ENCODE measurements at places on chromosomes 3 and 15. TPM values are rescaled to one million over a fixed set of nuclear protein-coding genes. Genes with fewer than 3 reads are reported as not detected.
A peak's percentile ranks its signal among the peaks of the same experiment; 100 is the strongest.

Gene STRC
- total RNA-seq = under 0.01 TPM

Gene JMJD7
- 7.8 TPM for total RNA-seq

Gene CEP63
- total RNA-seq = 16.7 TPM

Gene RASGRF1
- not detected for total RNA-seq

GRCh38 chr3:115862099-115862498, 238.8 kb downstream of the GAP43 start:
- no peak overlapping the region for H3K4me3 ChIP-seq
- H3K27me3 ChIP-seq = no peaks in the 10 kb centered on the region
- no peak overlapping the region for H3K27ac ChIP-seq

GRCh38 chr15:88982304-88982945, 69.2 kb upstream of the MFGE8 start:
- no peaks in the 10 kb centered on the region for H3K27me3 ChIP-seq
- no peaks in the 10 kb centered on the region for H3K36me3 ChIP-seq
- DNase-seq = no peak

DNA sequence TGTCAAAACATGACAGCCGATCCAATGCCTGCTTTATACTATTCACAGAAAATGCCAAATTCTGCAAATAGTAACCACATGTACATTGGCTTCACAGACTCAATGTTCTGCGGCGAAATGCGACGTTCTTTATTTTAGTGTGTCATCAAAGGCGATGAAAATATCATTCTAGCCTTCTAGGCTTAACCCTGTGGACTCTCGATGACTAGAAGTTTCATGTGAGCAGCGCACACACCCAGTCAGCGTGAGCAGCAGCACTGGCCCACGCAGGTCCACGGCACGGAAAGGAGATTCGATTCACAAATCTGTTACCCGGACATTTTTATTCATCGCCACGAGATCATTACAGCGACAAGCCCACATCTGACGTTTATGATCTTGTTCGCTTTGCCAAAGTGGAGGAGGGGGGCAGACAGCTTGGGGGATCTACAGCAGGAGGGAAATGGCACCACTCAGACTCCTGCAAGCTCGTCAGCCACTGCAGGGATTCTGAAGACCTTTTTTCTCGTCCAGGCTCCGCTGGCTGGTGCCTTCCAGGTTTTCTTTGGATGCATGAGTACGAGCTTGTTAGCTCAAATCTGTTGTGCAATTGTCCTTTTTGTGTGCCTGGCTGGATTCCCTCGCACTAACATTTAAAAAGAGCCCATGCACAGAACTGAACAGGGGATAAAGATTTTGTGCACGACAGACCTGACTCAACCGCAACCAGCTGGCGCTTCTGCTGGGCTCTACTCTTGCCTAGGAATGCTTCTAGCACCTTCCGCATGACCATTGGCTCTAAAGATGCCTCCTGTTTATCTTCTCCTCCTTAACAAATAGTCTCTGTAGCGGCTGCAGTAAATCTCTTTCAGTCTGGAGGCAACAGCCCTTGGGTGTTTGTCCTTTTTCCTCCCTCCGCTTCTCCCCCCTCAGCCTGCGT, 938.4 kb downstream of the MCTP2 start:
- no peaks in the 10 kb centered on the region for H3K4me1 ChIP-seq
- no peaks in the 10 kb centered on the region for H3K27me3 ChIP-seq
- no peak overlapping the region for H3K4me3 ChIP-seq
- no peak for DNase-seq
- H3K27ac ChIP-seq = no peak overlapping the region

- no peak for DNase-seq
- H3K27ac ChIP-seq = no peak overlapping the region
- H3K27me3 ChIP-seq = no peaks in the 10 kb centered on the region
- no peaks in the 10 kb centered on the region for H3K36me3 ChIP-seq
- H3K4me3 ChIP-seq = no peak overlapping the region
- no peaks in the 10 kb centered on the region for H3K4me1 ChIP-seq
Observed at GRCh38 chr3:108381529-108382140, 85.3 kb downstream of the HHLA2 start.

DNA sequence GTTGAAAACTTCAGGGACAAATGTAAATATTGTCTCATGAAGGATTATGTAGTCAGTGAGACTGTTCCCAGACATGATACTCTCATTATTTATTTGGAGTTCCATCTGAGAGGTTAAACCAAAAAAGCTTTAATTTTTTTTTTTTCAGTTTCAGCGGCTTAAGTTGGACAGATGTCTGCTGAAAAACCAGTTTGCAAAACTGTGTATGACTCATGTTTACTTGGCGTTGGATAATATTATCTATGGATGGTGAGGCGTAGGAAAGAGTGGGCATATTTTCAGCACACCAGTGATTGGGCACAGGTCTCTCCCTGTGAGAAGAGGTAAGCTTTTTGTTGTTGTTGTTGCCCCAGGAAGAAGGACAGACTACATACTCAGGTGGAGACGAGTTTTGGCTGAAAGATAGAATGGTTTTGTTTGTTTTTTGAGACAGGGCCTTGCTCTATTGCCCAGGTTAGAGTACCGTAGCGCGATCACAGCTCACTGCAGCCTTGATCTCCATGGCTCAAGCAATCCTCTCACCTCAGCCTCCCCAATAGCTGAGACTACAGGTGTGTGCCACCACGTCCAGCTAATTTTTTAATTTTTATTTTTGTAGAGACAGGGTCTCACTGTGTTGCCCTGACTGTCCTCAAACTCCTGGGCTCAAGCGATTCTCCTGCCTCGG, 16.4 kb upstream of the ANXA2 start:
- H3K4me3 ChIP-seq = no peak overlapping the region
- no peak for DNase-seq
- no peaks in the 10 kb centered on the region for H3K36me3 ChIP-seq
- peaks cover 17% of the 10 kb centered on the region for H3K4me1 ChIP-seq

GRCh38 chr15:37394402-37395099, 294.2 kb upstream of the MEIS2 start:
- H3K4me3 ChIP-seq = no peak overlapping the region
- H3K27ac ChIP-seq = no peak overlapping the region
- no peaks in the 10 kb centered on the region for H3K27me3 ChIP-seq
- no peaks in the 10 kb centered on the region for H3K4me1 ChIP-seq
- H3K36me3 ChIP-seq = no peaks in the 10 kb centered on the region

- no peak overlapping the region for H3K4me3 ChIP-seq
- no peak overlapping the region for H3K27ac ChIP-seq
- no peaks in the 10 kb centered on the region for H3K36me3 ChIP-seq
- peaks cover 14% of the 10 kb centered on the region for H3K4me1 ChIP-seq
Observed at GRCh38 chr3:55704521-55704920, 217.4 kb upstream of the WNT5A start.

GRCh38 chr15:52788099-52788986, 1.8 kb downstream of the ONECUT1 start:
- H3K27ac ChIP-seq = no peak overlapping the region
- H3K27me3 ChIP-seq = peaks cover 67% of the 10 kb centered on the region
- DNase-seq = no peak

GRCh38 chr3:45280232-45280631, 54.1 kb upstream of the TMEM158 start:
- H3K36me3 ChIP-seq = no peaks in the 10 kb centered on the region
- H3K4me1 ChIP-seq = no peaks in the 10 kb centered on the region
- H3K4me3 ChIP-seq = no peak overlapping the region
- DNase-seq = no peak

GRCh38 chr3:178684881-178685590, 148.8 kb downstream of the KCNMB2 start:
- H3K36me3 ChIP-seq = no peaks in the 10 kb centered on the region
- no peaks in the 10 kb centered on the region for H3K4me1 ChIP-seq
- H3K27me3 ChIP-seq = no peaks in the 10 kb centered on the region
- H3K27ac ChIP-seq = no peak overlapping the region

DNA sequence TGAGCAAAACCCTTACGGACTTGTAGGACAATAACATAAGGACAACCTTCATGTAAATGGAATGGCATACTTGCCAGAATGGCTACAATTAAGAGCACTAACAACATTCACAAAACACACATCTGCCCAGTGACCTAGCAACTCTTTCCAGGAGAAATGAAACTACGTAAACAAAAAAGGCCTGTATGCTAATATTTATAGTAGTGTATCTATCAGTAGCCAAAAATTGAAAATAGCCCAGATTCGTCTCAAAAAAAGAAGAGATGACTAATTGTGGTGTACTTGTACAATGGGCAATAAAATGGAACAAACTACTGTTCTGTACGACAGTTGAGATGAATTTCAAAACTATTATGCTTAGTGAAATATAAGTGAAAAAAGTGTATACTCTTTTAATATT, 38.4 kb downstream of the CMC1 start:
- no peak for DNase-seq
- H3K36me3 ChIP-seq = peaks cover 7% of the 10 kb centered on the region
- no peaks in the 10 kb centered on the region for H3K27me3 ChIP-seq
- H3K4me3 ChIP-seq = no peak overlapping the region
- H3K27ac ChIP-seq = no peak overlapping the region

- H3K27me3 ChIP-seq = no peaks in the 10 kb centered on the region
- H3K4me1 ChIP-seq = peaks cover 58% of the 10 kb centered on the region
- H3K36me3 ChIP-seq = no peaks in the 10 kb centered on the region
- peak; percentile 87 for DNase-seq
- no peak overlapping the region for H3K4me3 ChIP-seq
Observed at GRCh38 chr3:64667138-64667537, 20.7 kb downstream of the ADAMTS9 start.

DNA sequence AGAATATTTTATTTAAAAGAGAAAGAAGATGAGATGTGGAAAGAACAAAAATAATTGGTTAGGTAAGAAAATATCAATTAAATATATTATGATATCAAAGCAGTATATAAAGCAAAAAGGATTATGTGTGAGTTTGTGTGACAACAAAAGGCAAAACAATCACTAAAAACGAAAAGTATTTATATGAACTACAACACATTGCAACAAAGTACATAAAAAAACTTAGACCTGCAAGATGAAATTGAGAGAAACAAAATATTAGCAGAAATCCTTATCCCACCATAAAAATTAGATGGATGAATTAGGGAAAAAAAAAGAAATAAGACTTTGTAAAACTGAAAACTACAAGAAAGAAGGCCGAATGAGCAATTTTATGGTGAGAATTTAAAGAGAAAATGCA, 27.3 kb upstream of the IGF1R start:
- no peak for DNase-seq
- H3K4me1 ChIP-seq = no peaks in the 10 kb centered on the region
- H3K27ac ChIP-seq = no peak overlapping the region
- H3K27me3 ChIP-seq = peaks cover 25% of the 10 kb centered on the region

- H3K4me1 ChIP-seq = peaks cover 18% of the 10 kb centered on the region
- no peak overlapping the region for H3K27ac ChIP-seq
- no peaks in the 10 kb centered on the region for H3K27me3 ChIP-seq
- no peak overlapping the region for H3K4me3 ChIP-seq
- H3K36me3 ChIP-seq = no peaks in the 10 kb centered on the region
- DNase-seq = no peak
Observed at GRCh38 chr3:135970506-135971116, 5.1 kb downstream of the PPP2R3A start.

DNA sequence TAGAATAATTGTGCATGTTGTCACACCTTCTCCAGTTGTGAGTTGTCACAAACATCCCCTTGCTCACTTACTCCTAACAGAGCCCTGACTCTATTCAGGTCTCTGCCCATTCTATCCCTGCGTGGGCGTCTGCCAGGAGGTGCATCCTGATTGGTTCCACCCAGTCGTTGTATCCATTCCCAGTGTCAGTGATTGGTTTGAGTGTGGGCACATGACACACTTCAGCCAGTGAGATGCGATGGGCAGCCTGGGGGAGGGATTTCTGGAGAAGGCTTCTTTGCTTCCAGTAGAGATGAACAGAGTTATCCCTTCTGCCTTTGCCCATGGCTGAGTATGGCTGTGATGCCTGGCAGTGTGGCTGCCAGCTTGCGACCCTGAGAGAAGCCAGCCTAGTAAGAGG, 18.7 kb downstream of the PXYLP1 start:
- H3K27me3 ChIP-seq = no peaks in the 10 kb centered on the region
- H3K36me3 ChIP-seq = no peaks in the 10 kb centered on the region
- H3K4me1 ChIP-seq = no peaks in the 10 kb centered on the region
- no peak overlapping the region for H3K27ac ChIP-seq
- no peak for DNase-seq

DNA sequence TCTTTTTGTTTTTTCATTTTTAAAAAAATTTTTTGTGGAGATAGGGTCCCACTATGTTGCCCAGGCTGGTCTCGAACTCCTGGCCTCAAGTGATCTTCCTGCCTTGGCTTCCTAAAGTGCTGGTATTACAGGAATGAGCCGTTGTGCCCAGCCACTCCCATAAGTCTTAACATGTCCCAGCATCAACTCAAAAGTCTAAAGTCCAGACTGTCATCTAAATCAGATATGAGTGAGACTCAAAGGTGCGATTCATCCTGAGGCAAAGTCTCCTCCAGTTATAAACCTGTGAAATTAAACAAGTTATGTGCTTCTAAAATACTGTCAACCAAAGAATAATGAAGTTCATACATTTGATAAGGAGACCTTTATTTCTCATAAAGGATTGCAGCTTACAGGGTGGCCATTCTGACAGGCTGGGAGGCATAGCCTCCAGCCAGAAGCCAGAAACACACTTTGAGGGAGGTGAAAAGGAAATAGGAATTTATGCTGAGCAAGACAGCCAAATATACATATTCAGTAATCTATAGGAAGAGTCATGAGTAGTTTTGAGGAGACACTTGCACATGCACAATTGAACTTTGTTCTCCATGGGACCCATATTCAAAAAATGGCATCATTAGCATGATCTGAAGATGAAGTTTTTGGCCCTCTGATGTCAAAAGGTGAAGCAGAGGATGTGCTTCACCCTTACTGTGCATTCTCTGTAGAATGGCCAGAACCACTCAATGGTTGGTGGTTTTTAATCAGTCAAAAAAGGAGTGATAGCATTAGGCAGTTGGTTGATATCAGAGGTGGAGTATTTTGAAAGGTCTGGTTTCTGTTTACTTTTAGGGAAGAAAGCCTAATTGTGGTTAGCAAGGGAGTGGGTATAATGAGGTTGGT, 11.0 kb upstream of the ZNF662 start:
- H3K4me3 ChIP-seq = no peak overlapping the region
- H3K4me1 ChIP-seq = no peaks in the 10 kb centered on the region
- H3K36me3 ChIP-seq = no peaks in the 10 kb centered on the region
- H3K27ac ChIP-seq = no peak overlapping the region

DNA sequence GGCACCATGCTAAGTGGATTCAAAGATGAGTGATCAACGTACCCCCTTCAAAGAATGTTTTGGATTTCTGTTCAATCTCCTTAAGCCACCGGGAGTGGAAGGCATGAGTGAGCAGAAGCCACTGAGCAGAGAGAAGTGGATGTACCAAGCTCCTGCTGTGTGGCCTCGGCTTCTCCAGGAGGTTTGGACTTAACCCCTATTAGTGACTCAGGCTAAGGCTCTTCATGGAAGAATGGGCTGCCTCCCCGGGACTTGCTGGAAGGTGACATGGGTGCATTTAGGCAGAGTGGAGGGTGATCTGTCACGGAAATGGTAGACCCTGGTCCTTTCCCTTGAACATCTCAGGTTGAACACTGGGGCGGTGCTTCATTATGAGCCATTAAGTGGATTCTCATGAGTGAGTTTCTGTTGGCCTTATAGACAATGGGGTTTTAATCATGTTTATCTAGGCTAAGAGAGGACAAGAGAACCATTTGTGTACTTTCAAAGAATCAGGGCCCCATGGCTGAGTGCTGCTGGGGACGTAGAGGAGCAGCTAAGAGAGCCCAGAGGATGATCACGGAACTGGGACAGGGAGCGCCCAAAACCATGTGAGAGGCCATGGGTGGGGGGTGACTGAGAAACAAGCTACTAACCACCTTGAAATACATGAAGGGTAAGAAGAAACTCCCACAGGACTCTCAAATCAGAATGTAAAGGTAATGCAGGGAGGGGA, 62.2 kb downstream of the HES1 start:
- H3K36me3 ChIP-seq = no peaks in the 10 kb centered on the region
- no peak for DNase-seq
- H3K4me3 ChIP-seq = no peak overlapping the region
- no peaks in the 10 kb centered on the region for H3K4me1 ChIP-seq
- H3K27me3 ChIP-seq = no peaks in the 10 kb centered on the region
- no peak overlapping the region for H3K27ac ChIP-seq

Data from esophagus muscularis mucosa (tissue), 4 donors.